ENCODE measurements at places on chromosomes 5 and 9.
A peak's percentile ranks its signal among the peaks of the same experiment; 100 is the strongest.

DNA sequence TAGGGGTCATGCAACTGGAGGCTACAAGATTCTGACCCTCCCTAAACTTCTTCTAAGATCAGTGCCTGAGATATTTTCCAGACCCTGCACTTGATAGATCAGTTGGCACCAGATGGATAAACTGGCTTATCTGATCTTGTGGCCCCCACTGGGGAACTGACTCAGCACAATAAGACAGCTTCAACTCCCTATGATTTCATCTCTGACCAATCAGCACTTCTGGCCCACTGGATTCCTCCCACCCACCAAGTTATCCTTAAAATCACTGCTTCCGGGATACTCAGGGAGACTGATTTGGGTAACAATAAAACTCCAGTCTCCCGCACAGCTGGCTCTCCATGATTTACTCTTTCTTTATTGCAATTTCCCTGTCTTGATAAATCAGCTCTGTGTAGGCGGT lies 2180.4 kb upstream of the WWC1 start:
- no peak for DNase-seq

- DNase-seq: no peak
Observed at GRCh38 chr5:80125022-80125961, 90.1 kb downstream of the THBS4 start.

DNA sequence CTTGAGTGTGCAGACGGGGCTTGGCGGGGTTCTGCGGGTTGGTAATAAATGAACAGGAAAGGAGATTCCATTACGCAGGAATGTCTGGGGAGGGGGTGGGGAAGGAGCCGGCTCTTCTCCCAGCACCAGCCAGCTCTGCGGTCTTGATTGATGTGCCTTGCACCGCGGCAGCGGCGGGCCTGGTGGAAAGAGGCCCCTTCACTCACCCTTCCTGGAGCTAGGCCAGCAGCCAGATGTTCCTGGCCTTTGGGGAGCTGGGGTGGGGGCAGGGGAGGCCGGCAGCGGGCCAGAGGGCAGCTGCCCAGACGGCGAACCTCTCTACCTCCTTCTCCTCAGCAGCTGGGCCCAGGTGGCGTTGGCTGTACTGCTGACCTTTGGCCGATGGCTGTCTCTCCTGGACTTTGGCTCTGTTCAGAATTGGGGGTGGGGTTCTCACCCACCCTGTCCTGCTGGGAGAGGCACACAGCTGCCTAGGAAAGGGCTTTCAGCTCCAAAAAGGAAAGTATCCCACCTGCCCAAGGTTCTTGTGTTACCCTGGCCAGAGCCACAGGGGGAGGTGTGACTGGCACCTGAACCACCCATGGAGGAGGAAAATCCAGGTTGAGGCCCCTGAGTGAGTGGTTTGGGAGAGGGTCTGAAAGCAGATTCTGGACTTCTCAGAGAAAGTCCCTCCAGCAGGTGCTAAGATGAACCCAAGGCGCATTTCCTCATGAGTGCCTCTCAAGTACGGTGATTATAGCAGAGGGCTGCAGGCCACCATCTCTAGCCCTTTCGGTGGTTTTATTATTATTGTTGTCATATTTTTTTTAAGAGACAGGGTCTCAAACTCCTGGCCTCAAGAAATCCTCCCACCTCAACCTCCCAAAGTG lies 58.0 kb upstream of the SYNPO start:
- DNase-seq: peak; percentile 43

- DNase-seq: no peak
Observed at GRCh38 chr5:135141303-135142268, 107.6 kb upstream of the PITX1 start.

DNA sequence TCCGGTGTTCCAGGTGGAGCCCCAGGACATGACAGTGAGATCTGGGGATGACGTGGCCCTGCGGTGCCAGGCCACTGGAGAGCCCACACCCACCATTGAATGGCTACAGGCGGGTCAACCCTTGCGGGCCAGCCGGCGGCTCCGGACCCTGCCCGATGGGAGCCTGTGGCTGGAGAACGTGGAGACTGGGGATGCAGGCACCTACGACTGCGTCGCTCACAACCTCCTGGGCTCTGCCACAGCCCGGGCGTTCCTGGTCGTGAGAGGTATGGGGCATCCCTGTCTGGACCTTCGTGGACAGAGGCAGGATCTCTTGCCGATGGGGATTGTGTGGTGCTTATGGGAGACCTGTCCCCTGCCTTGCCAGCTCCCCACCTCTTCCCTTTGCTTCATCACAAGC lies 26.0 kb upstream of the ASS1 start:
- DNase-seq: no peak

GRCh38 chr5:99061299-99061698 lies 132.5 kb upstream of the CHD1 start:
- DNase-seq: no peak

- DNase-seq: no peak
Observed at GRCh38 chr5:158285698-158286097, 426.8 kb upstream of the CLINT1 start.

DNA sequence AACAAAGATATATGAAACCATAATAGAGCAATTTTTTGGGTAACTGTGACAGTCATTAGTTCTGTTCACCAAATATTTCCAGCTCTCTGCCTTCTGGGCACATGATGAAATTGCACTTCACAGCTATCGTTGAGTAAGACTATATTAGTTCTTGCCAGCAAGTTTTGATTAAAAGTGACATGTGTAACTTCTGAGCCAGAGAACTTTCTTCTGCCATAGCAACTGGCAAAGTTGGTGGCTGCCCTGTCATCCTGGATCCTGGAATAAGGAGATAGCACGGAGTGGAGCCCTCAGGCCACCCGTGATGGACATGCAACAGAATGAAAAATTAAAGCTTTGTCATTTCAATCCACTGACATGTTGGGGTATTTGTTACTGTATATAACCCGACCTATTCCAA lies 194.4 kb upstream of the VCAN start:
- peak; percentile 44 for DNase-seq

All from left cardiac atrium (tissue), 4 donors.